Stimulated activated CD8-positive, alpha-beta memory T cell treated with anti-CD3 and anti-CD28 coated beads, Interleukin-7, amount 100 ng/mL, for 1 hour (primary cell): ENCODE measurements at places on chromosomes 7 and 10.

GRCh38 chr10:132971448-132972148 lies 29.2 kb upstream of the CFAP46 start:
- no peak for DNase-seq

DNA sequence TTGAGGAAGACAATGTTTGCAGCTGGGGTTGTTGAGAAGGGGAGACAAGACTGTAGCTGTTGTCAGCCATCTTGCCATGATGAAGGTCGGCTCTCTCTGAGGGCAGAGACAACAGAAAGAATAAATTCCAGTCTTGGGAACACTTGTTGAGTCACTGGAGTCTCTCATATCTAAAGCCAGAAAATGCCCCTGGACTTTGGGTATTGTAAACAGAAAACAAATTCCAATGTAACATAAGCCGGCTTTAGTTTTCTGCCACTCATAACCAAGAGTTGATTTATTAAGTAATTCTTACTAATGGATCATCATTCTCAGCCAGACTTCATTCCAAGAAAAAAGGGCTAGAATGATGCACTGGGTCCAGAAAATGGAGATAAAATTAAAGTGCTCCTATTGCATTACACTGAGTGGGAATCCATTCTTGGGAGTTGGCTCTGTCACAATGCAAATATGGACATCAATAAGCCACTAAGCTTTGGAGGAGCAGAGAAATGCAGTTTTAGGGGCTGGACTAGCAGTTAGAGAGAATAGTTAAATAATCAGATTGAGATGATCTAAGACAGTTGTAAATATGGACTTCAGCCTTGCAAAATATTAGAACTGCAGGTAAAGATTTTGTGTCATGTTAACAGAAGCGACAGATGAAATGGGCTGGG lies 78.9 kb downstream of the ADAM12 start:
- no peak for DNase-seq

GRCh38 chr7:140734096-140734495 lies 37.6 kb downstream of the NDUFB2 start:
- DNase-seq: no peak

DNA sequence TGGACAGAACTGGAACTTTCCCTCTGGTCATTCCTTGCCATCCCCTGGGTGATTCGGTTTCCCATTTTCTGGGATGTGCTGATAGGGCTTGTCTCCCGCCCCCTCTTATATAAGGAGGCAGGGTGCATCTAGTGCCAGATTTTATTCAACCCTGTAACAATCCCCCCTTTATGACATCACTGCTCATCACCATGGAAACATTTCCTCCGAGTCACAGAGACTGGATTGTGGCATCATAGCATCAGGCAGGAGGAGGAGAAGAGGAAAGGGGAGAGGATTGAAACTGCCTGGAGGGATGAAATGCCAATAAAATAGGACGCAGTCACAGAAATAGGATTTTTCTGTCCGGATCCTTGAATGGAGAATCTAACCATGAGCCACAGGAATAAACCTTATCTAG lies 25.0 kb downstream of the SORCS3 start:
- DNase-seq: no peak

- no peak for DNase-seq
These were observed 44.9 kb downstream of the PPP1R3C start for GRCh38 chr10:91587710-91588638.

GRCh38 chr7:47572939-47573757 lies 8.8 kb downstream of the TNS3 start:
- no peak for DNase-seq

GRCh38 chr10:47104151-47104605 lies 192.9 kb downstream of the PTPN20 start:
- no peak for DNase-seq

DNA sequence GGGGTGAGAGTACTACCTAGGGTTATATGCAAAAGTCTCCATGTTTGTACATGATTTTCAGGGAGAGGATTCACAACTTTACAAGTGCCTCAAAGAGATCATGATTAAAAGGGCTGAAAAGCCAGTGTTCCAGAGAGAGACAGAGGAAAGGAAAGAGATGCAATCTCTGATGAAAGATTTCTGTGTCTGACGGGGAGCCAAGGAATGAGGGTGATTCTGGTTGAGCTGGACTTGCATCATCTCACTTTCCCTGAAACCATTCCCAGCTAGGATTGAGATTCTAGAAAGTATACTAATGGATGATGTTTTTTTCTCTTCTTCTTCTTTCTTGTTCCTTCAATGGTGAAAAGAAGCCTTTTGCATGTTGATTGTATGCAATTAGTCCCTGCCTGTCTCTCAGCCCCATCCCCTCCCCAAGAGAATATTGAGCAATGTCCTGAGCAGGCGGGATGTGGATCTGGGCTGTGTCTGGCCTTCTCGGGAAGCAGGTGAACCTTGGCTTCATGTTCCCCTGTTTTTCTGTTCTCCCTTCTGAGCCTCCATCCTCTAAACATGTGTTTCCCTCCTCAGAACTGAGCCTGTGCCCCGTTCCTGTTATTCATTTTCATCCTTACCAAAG lies 186.1 kb downstream of the ZNF365 start:
- DNase-seq: no peak

DNA sequence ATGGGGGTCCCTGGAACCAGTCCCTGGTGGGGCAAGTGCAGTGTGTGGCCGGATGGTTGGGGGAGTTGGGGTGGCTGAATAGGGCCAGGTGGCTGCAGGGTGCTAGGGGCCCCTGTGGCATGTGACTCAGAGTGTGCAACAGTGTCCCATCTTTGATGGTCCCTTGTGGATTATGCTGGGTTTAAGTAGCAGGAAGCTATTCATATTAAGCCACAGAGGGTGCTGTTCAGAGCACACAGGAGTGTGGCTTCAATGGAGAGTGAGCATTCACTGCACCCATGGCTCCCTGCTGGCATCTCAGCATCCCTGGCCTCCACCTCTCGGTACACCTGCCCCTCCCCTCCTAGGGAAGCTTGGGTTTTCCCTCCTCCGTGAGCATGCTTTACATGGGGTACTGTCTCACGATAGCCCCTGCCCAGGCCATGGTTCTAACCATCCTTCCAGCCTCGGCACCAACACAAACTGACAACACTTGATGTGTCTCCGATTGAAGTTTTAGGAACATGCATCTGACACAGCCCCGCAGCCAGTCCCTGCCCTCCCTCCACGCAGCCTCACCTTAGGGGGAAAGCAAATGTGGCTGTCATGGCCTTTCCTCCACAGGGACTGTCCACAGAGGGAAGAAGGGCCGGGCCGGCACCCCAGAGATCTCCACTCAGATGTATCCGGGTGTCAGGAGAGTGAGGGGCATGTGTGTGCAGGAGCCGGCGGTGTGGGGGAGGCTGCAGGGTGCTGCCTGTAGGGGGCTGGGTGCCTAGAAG lies 30.4 kb upstream of the PPIF start:
- no peak for DNase-seq

- DNase-seq: no peak
These were observed 253.4 kb downstream of the KIAA1217 start for GRCh38 chr10:24462291-24462813.

GRCh38 chr10:128084364-128084763 lies 41.9 kb downstream of the MKI67 start:
- DNase-seq: no peak

DNA sequence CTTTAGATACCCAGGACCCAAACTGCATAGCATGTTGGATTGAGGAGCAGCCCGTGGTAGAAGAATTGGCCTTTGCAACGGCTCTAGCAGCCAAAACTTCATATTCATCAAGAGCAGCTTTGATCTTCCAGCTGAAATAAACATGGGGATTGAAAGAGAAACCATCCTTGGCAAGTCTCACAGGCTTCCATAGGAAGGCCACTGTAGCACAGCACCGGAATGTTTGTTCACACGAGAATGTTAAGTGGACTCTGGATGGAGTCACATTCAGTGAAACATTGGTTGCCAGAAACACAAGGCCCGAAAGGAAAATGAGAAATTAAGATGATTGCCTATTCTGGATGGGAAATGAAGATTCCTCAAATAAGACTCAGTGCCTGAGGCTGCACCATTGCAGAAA lies 97.4 kb downstream of the RAB18 start:
- DNase-seq: no peak

- DNase-seq: no peak
These were observed 164.8 kb downstream of the DNAJB6 start for GRCh38 chr7:157501581-157501980.

- DNase-seq: no peak
These were observed 42.6 kb downstream of the KIAA1217 start for GRCh38 chr10:24251547-24251946.

GRCh38 chr7:102942181-102942866 lies 29.5 kb downstream of the LRRC17 start:
- no peak for DNase-seq

- no peak for DNase-seq
These were observed 180.6 kb downstream of the CYP26A1 start for GRCh38 chr10:93254180-93254853.

- no peak for DNase-seq
These were observed 962.1 kb downstream of the KCNMA1 start for GRCh38 chr10:76675561-76675950.
